ENCODE measurements at places on chromosomes 4 and X. TPM values are rescaled to one million over a fixed set of nuclear protein-coding genes. Genes with fewer than 3 reads are reported as not detected.

Gene CFAP47
- 0.06 TPM for total RNA-seq

Gene ANXA10
- total RNA-seq, result 0.48 TPM

Gene CCKAR
- total RNA-seq, result 4.1 TPM

Gene ACOX3
- total RNA-seq, result 13.4 TPM

Gene COL4A6
- 1.5 TPM for total RNA-seq
